ENCODE measurements at places on chromosomes 12 and 14. TPM values are rescaled to one million over a fixed set of nuclear protein-coding genes. Genes with fewer than 3 reads are reported as not detected.

NRXN3 gene
- total RNA-seq = not detected

GRCh38 chr12:53560351-53560750 lies 53.1 kb upstream of the NPFF start:
- DNase-seq = no peak

- DNase-seq = no peak
These were observed 1.3 kb downstream of the C12orf75 start for GRCh38 chr12:105331805-105332251.

DNA sequence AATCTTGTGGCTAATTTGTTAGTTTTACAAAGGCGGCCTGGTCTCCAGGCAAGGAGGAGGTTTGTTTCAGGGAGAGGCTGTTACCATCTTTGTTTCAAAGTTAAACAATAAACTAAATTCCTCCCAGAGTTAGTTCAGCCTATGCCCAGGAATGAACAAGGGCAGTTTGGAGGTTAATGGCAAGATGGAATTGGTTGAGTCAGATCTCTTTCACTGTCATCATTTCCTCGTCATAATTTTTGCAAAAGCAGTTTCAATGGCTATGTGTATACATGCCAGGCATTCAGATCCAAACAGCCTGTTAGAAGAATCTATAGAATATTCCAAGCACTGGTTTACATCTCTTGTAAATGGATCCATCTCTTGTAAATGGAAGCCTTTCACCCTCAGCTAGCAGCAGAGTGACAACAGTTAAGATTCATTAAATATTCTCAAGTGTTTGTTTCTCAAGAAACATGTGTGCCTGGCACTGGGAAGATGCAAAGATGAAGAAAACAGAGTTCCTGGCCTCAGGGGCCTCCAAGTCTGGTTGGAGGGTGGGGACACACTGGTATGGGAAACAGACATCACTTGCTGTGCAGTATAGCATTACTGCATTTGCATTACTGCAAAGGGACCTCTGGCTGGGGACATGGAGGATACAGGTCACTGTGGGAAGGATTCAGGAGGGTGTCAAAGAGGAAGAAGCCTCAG lies 65.8 kb downstream of the RIN3 start:
- DNase-seq = no peak

KCNJ8 gene
- not detected for total RNA-seq

- no peak for DNase-seq
These were observed 193.2 kb downstream of the CHST11 start for GRCh38 chr12:104649921-104650320.

- DNase-seq = no peak
These were observed 141.5 kb upstream of the RFLNA start for GRCh38 chr12:124153392-124153791.

DNA sequence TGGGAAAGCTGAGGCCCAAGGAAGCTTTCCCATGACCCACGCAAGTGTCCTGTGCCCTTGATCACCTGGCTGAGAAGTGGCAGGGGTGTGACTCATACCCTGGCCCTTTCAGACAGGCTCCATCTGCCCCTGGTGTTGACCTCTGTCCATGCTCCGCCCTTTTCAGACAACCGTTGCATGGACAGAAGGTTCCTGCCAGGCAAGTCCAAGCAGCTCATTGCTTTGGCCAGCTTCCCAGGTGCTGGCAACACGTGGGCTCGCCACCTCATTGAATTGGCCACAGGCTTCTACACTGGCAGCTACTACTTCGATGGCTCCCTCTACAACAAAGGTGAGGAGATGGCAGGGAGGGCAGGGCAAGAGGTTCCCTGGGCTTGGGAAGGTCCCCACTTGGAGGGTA lies 103.5 kb downstream of the WSCD2 start:
- no peak for DNase-seq

DNA sequence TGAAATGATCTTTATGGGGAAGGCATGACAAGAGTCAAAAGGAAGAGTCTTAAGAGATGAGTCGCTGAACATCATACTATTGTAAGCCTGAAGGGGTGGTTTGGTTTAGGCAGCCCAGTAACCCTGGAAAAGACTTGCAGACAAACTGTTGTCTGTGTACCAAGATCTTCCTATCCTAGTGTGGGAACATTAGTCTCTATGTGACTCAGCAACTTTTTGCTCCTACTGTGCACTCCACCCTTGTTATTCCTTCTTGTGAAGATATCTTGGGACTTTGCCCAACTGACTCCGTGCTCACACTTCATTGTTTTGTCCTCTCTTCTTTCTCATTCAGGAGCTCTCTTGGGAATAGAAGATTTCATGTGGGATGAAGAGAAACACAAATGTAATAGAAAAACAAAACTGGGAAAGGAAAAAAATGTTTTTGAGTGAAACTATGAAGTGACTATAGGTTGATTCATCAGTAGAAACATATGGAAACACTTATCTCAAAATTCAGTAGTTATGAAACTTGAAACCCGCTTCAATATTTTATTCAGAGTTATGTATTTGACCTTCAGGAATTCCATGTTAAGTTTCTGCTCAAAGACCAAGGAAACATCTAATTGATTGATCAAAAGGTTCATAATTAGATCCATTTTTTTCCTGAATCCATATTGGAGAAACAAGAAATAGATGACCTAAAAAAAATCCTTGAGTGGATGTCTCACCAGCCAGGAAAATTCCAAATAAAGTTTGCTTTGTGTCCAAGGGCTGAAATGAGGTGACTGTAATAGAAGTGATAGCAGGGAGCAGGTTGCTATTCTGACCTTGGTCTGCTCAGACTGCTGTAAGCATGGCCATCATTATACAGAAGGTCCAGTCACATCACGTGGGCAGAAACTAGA lies 67.2 kb downstream of the BTG1 start:
- peak; percentile 69 for DNase-seq

RIMKLB gene
- total RNA-seq = 56.9 TPM

DNA sequence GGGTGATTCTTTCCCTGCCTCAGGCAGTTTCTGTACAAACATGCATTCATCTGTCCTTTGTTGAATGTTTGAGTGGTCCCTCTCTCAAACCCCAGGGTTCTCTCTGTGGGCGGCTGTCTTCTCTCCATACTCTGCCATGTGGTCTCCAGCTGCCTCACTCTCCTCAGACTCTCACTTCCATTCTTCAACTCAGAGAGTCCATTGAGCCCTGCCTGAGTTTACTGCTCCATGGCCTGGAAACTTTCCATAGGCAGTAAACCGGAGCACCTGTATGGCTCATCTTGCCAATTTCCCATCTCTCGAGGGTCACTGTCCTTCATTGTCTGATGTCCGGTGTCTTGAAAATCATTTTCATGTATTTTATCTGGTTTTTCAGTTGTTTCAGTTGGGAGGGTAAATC lies 11.3 kb downstream of the C14orf132 start:
- DNase-seq = no peak

- no peak for DNase-seq
These were observed 120.0 kb downstream of the DNAI7 start for GRCh38 chr12:25074954-25075353.

- DNase-seq = no peak
These were observed 26.1 kb upstream of the SLC6A13 start for GRCh38 chr12:288687-289086.

DNA sequence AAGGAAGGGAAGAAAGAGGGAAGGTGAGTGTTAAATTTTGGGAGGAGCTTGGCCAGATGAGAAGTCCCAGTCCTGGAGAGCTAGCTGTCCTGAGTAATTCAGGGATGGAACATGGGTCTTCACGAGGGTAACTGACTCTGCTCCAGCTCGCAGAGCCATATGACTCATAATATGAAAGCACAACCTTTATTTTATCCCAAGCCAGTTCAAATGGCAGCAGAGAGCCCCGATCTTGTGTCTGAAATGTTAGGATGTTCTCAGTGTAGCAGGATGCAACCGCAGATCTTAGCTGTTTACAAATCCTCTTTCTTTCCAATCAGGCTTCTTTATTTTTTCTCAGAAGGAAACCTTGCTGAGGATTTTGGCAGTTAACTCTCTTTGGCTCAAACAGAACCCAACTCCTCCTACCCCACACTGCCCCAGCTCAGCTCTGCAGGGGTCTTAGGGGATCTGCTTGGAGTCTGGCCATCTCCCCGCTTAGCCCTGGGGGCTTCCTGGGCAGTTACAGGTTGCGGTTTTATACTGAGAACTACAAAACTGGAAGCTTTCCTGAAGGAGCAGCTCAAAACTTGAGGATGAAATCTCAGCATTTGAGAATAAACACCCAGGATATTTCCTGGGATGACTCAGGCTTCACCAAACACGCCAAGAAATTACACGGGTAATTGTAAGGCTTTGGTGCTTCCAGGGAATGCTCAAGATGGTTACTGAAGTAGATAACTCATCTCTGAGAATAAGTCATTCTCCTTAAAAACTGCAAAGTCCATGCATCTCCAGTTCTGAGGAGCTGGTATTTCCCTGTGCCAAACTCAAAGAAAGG lies 92.5 kb downstream of the VCPKMT start:
- no peak for DNase-seq

GRCh38 chr14:24726480-24726879 lies 92.5 kb upstream of the GZMB start:
- no peak for DNase-seq

DNA sequence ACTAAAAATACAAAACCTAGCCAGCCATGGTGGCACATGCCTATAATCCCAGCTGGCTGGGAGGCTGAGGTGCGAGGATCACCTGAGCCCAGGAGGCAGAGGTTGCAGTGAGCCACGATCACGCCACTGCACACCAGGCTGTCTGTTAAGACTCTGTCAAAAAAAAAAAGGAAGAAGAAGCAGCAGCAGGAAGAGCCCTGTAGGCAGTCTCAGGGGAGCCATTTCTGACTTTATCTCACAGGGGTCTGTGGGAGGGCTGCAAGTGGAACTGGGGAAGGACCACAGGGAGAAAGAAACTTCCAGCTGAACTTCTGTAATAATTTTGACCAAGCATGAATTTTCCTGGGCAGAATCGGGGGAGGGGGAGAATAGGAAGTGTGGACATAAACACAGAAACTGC lies 32.7 kb downstream of the GARIN6 start:
- no peak for DNase-seq

DNA sequence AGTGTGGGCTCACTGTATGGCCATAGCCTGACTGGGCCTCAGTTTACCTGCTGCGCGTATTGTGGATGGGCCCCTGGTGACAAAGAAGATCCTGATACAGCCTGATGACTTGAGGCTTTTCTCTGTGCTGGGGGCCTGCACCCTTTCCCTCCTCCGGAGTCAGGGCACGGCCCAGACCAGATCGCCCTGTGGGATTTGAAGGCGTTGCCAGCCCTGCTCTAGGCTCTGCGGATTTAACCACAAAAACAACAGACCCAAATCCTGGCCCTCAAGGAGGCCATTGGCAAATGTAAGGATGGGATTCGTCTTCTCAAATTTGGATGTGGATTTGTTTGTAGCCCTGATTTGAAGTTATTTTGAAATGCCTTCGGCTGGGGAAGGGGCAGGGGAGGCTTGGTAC lies 195.8 kb downstream of the TSPAN9 start:
- DNase-seq = no peak

POTEM gene
- total RNA-seq = not detected

DNA sequence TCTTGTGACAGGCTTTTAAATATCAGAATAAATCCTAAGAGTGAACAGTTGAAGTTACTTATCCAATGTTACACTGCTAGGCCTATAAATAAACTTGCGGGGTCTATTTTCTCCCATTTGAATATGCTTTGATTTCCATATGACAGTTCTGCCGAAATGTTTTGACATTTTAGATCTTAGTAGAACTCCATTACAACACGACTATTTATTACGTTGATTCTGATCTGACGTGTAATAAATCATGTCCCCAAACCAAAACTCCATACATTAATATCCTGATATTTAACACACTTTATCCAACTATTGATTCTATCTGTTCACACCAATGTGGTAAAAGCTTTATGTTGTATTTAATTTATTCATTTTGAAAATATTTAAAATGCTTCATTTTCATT lies 16.1 kb upstream of the NEMF start:
- DNase-seq = no peak

DNA sequence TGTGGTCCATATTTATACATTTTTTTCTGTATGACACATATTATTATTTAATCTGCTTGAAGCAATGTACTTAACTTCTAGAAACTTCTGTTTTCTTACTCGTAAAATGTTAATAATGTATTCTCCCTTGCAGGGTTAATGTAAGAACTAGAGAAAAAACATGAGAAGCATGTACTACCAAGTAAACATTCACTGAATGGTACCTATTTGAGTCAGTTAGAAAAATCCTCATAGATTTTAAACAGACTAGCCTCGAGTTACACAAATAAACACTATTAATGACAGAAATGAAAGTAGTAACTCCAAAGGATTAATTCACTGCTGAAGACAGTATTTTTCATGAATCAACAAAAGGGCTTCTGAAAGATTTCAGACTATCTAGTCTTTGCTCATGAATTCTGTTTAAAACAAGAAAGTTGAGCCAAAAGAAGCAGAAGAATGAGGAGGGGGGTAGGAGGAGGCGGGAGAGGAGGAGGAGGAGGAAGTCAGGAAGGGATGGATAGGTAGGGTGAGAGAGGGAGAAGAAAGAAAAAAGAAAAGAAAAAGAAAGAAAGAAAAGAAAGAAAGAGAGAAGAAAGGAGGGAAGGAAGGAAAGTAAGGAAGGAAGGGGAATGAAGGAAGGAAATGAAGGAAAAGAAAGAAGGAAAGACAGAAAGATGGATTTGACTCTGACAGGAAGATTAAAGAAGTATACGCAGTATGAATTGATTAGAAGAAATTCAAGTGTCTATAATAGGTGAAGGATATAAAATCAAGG lies 68.2 kb upstream of the CCDC91 start:
- DNase-seq = no peak

TMPRSS12 gene
- total RNA-seq = not detected

DNA sequence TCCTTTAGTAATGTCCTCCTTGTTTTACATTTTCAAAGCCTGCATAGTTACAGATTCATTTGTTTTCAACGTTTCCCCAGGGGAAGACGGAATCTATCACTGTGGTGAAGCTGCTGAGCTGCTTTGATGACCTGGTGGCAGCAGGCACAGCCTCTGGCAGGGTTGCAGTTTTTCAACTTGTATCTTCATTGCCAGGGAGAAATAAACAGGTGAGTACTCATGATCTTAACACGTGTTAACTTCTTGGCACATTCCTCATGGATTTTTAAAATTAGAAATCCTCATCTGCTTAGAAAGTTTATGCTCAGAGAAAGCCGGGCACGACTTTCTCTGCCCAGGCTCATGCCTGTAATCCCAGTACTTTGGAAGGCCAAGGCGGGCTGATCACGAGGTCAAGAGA lies 44.5 kb downstream of the TECPR2 start:
- no peak for DNase-seq

ANKRD33 gene
- total RNA-seq = not detected

GRCh38 chr12:20528208-20528607 lies 159.9 kb downstream of the PDE3A start:
- no peak for DNase-seq

GRCh38 chr14:34338056-34338455 lies 124.0 kb downstream of the SPTSSA start:
- DNase-seq = no peak

- DNase-seq = no peak
These were observed 59.8 kb upstream of the VASH1 start for GRCh38 chr14:76701436-76701835.
